ENCODE measurements at places on chromosomes 1 and 21. TPM values are rescaled to one million over a fixed set of nuclear protein-coding genes. Genes with fewer than 3 reads are reported as not detected.

GRCh38 chr1:152967201-152967600, 3.2 kb upstream of the SPRR4 start:
- DNase-seq, result peak; percentile 17

DNA sequence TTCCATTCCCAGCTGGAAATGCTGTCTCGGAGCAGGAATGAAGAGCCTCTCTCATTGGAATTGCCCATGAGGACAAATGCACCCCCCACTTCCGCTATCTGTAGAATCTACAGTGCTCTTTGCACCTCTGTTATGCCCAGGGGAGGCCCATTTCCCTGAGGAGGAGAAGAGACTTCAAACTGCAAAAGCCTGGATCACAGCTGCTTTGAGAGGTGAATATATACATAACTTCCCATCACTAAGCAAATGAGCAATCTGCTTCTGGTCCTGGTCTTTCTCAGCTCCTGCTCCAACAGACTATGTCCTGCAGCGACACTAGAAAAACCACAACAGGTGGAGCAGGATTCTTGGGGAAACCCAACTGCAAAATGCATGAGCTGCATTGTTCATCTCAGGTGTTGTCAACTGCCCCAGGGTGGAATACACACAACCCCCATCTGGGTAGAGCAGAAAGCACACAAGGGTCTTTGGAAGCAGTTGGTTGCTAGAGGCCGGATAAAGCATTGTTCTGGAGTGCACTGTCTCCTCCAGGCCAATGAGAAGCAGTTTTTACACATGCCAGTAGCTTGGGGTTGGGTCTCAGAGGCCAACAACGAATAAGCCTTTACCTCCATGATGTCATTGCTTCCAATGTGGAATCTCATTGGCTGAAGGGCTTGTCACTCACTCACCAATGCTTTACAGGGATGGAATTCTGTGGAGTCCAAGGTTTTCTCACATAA, 67.7 kb upstream of the RAB4A start:
- no peak for DNase-seq

TCEA3 gene
- total RNA-seq, result 4.4 TPM

- no peak for DNase-seq
These were observed 11.4 kb upstream of the RWDD3 start for GRCh38 chr1:95222629-95223028.

DNA sequence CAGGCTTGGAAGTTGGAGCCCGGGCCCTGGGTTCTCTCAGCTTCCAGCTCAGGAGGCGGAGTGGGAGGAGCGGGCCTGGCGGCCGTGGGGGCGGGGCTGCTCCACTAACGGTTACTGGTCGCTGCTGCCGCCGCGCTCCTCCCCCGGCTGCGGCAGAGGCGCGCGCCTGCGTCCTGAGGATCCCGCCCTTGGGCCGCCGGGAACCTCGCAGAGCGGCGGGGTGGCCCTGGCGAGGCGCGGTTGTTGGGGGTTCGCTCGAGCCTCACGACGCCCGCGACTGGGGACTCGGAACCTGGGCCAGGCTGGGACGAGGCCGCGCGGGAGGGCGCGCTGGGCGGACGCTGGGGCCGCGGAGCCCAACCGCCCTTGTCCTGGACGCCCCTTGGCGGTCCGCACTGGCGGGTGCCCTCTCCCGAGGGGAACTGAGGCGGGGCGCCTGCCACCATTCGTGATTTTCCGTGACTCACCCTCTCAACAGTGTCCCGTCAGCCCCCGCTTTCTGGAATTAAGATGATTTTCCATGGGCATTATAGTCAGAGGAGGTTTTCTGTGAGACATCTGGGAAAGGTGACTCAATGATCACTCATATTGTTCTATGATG, 34.1 kb downstream of the OR2G3 start:
- DNase-seq, result peak; percentile 37

All from activated CD4-positive, alpha-beta memory T cell treated with anti-CD3 and anti-CD28 coated beads for 36 hours (primary cell).